Right atrium auricular region (tissue), 2 donors: ENCODE measurements at places on chromosomes 16 and 17. TPM values are rescaled to one million over a fixed set of nuclear protein-coding genes. Genes with fewer than 3 reads are reported as not detected.

CHST4 gene
- total RNA-seq = not detected

HSPB9 gene
- total RNA-seq = not detected

SPATA22 gene
- 1.8 TPM for total RNA-seq

HP gene
- 52.7 TPM for total RNA-seq

- no peak for DNase-seq
Observed at GRCh38 chr16:85452364-85453193, 160.5 kb upstream of the GSE1 start.

TTYH2 gene
- total RNA-seq = 18.2 TPM

- DNase-seq = no peak
Observed at GRCh38 chr16:89324056-89325010, 106.8 kb downstream of the ZNF778 start.

- no peak for DNase-seq
Observed at GRCh38 chr17:65483438-65483837, 78.0 kb downstream of the AXIN2 start.

DNA sequence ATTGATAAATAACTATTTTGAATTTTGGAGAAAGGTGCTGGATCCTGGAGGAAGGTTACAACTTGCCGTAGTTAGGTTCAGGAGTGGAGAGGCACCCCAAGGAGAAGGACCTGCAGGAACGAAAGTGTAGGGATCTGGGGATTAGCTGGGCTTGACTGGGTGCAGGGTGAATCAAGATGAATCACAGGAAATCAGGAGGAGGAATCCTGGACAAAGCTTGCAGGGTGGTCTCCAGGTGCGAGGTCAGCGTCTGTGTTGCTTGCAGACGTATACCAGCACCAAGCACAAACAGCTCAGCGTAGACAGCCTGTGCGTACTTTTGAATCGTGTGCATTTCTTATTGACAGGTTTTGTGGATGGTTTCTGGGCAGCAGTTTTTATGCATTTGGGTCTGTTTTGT, 144.3 kb downstream of the MSI2 start:
- DNase-seq = no peak

GRCh38 chr16:52308051-52308450, 238.9 kb downstream of the TOX3 start:
- DNase-seq = no peak
